ENCODE measurements at places on chromosomes 6 and 20. TPM values are rescaled to one million over a fixed set of nuclear protein-coding genes. Genes with fewer than 3 reads are reported as not detected.

The CDC5L gene
- total RNA-seq, result 28.6 TPM

The SLC13A3 gene
- 0.38 TPM for total RNA-seq

The STMND1 gene
- total RNA-seq, result not detected

The TAAR8 gene
- not detected for total RNA-seq

The ALDH8A1 gene
- 0.85 TPM for total RNA-seq

The SFTA2 gene
- total RNA-seq, result not detected

The ZC3H12D gene
- total RNA-seq, result under 0.01 TPM

The MACROD2 gene
- total RNA-seq, result under 0.01 TPM

The KIZ gene
- total RNA-seq, result 9.8 TPM

The ZKSCAN8 gene
- 11.5 TPM for total RNA-seq

The SLC26A8 gene
- not detected for total RNA-seq

The DOK5 gene
- 35.9 TPM for total RNA-seq

The POPDC3 gene
- total RNA-seq, result 5.8 TPM

The NEURL2 gene
- total RNA-seq, result 5.1 TPM

The C6orf163 gene
- 0.77 TPM for total RNA-seq

The C4B gene
- 1.9 TPM for total RNA-seq

The BPIFA1 gene
- total RNA-seq, result not detected

The SLC35F1 gene
- not detected for total RNA-seq

The PDE7B gene
- 60.0 TPM for total RNA-seq

The RGS17 gene
- total RNA-seq, result 9.3 TPM

The TRIM15 gene
- not detected for total RNA-seq

The FITM2 gene
- 8.4 TPM for total RNA-seq

The TCP1 gene
- total RNA-seq, result 264 TPM

The GPX5 gene
- not detected for total RNA-seq

The RIPOR3 gene
- 13.2 TPM for total RNA-seq

The KIAA0408 gene
- total RNA-seq, result 0.38 TPM

The WRNIP1 gene
- 62.9 TPM for total RNA-seq

The ZKSCAN3 gene
- total RNA-seq, result 4.2 TPM

The LPIN3 gene
- total RNA-seq, result 7.9 TPM

The LAMA4 gene
- total RNA-seq, result 472 TPM

The ZSCAN23 gene
- total RNA-seq, result 3.9 TPM

The EDN3 gene
- total RNA-seq, result not detected

The COL11A2 gene
- 0.56 TPM for total RNA-seq

The CST7 gene
- not detected for total RNA-seq

The LINC00237 gene
- not detected for total RNA-seq

Data from regular cardiac myocyte (primary cell).